ENCODE measurements at places on chromosomes 6 and 20.

DNA sequence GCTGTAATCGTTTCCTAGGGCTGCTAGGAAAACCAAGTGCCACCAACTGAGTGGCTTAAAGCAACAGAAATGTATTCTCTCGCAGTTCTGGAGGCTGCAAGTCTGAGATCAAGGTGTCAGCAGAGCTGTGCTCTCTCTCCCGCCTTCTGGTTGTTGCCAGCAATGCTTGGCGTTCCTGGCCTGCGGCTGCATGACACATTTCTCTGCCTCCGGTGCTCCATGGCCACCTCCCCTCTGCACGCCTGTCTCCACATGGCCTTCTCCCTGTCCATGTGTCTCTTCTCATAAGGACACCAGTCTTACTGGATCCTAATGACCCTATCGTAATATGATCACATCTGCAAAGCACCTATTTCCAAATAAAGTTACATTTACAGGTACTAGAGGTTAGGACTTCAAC is 91.7 kb upstream of the AKAP12 start:
- no peak for DNase-seq

GRCh38 chr20:22071841-22072240 is 366.4 kb downstream of the PAX1 start:
- DNase-seq: no peak

DNA sequence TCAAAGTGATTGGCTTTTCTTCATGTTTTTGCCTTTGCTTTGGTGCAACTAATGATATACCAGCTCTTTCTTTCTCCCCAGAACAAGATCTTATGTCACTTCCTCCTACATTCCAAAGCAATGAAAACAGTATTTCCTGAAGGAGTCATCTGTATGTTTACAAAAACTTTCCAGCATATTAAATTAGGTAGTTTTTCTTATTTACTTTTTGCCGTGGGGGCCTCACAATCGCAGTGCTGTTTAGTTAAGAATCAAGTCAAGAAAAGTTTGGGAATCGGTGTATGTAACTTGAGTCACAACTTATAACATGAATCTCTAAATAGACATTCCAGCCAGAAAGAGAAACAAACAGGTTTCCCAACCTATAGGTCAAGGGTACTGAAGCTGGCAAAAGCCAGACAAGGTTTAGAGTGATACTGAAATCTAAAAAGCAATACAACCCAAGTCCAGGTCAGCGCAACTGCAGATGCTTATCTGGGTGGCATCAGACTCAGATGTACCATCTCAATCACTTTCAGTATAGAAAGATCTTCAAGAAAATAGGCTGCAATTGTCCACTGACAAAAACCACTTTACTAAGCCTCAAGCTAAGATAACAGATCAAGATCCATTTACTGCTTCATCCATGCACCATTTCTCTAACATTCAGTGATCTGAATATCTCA is 63.6 kb downstream of the IPCEF1 start:
- DNase-seq: no peak

GRCh38 chr6:43915208-43915869 is 145.3 kb downstream of the VEGFA start:
- DNase-seq: no peak

- no peak for DNase-seq
These were observed 1.3 kb upstream of the RAMACL start for GRCh38 chr6:166587631-166588413.

- no peak for DNase-seq
These were observed 5.2 kb downstream of the NKAIN4 start for GRCh38 chr20:63248835-63249591.

DNA sequence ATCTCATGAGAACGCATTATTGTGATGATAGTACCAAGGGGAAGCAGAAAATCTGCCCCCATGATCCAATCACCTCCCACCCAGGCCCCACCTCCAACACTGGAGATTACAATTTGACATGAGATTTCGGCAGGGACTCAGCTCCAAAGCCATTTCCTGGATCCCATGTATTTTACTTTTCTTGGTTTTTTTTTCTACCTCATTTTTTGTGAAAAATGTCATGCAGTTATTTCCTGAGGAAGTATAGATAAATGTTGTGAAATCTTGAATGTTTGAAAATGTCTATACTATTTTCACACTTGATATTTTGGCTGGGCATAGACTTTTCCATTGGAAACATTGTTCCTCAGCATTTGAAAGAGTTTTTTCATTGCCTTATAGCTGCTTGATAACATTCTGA is 9.1 kb upstream of the BRPF3 start:
- DNase-seq: no peak

- no peak for DNase-seq
These were observed 757 bp downstream of the RAET1E start for GRCh38 chr6:149897015-149897697.

DNA sequence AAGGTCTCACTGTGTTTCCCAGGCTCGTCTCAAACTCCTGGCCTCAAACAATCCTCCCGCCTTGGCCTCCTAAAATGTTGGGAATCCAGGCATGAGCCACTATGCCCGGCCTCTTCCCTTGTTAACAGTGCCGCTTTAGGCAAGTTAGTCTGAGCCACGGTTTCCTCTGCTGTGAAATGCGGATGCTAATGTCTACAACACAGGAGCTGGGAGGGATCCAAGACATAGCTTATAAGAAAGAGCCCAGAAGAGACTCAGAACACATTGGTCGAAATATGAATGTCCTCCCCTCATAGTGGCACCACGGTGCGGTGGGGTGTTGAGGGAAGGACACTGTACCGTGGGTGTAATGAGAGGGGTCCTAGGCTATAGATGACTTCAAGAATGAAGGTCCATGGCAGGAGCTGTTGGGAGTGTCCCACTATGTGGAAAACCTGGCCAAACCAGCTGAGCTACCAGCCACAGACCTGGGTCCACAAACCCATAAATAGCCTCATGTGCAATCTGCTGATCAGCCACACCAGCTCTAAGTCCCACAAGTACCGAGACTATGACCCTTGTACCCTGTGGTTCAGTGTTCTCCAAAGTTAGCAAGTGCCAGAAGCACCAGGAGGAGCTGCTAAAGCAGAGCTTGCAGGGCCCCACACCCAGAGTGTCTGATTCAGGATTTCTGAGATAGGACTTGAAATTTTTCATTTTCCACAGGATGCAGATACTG is 57.8 kb upstream of the ZFAND3 start:
- DNase-seq: no peak

- no peak for DNase-seq
These were observed 5.2 kb upstream of the TRIB3 start for GRCh38 chr20:375265-375889.

- DNase-seq: no peak
These were observed 56.5 kb upstream of the FNDC1 start for GRCh38 chr6:159112714-159113113.

DNA sequence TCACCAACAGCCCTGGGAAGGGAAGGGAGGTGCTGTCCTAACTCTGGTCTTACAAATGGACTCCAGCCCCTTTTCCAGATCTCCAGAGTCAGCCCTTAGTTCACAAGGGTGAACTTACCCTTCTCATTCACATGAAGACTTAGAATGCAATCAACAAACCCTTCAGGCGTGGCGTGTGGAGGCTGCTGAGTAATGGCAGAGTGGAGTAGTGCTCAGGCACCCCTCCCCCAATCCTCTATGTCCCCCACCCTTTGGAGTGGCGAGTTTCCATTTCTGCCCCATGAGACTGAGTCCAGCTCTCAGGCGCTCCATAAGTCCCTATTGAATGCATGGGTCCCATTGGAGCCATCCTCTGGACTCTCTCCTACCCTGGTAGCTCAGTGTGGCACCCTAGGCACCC is 3.3 kb downstream of the SNAI1 start:
- no peak for DNase-seq

DNA sequence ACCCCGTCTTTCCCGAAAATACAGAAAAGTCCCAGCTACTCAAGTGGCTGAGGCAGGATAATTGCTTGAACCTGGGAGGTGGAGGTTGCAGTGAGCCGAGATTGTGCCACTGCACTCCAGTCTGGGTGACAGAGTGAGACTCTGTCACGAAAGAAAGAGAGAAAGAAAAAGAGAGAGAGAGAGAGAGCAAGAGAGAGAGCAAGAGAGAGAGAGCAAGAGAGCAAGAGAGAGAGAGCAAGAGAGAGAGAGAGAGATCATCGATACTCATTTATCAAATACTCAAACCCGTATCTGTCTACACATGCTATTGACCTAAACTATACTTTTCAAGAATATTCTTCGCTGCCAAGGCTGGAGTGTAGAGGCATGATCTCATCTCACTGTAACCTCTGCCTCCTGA is 28.2 kb upstream of the SALL4 start:
- no peak for DNase-seq

GRCh38 chr6:80170433-80170832 is 64.0 kb downstream of the BCKDHB start:
- no peak for DNase-seq

- no peak for DNase-seq
These were observed 14.3 kb downstream of the ADNP start for GRCh38 chr20:50916934-50917333.

DNA sequence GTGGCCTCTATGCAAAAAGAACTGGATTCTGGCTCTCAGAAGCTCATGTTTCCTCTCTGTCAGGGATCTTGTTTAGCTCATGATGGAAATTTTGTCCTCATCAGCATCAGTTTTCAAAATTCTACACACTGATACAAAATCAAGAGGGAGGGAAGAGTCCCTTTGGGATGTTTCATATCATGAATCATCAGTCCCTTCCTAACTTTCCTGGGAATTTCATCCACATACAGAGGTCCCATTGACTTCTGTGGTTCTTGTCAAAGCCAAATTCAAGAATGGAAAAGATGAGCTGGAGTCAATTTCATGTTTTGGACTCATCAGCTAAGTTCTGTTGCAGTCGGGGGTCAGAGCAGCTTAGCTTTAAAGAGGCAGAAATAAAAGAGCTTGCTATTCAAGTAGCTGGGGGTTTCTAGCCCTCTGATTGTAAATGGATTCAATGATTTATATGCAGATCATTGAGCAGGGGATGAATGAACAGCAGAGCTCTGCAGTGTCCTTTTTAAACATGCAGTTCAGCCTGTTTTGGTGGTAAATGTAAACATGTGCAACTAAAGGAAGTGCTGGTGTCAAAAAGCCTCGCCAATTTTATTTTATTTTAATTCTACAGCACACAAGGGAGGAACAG is 21.3 kb upstream of the TMEM14A start:
- DNase-seq: no peak

DNA sequence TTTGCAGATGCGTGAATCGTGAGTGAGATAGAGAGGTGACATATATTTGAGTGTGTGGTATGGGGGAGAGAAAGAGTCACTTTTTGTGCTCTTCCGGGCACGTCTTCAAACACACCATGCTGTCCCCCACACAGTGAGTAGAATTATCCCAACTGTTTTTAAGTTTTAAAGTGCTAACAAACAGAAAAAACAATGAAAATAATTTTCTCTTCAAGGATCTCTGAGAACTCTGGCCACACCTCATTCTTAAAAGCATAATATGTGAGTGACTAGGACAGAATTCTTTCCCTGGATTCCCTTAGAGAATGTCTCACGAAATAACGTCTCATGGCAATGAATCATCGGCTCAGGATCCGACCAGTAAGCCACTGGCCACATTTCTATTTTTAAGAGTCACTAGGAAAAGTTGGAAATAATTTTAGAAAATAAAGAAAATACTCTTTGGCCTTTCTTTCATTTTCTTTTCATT is 235.7 kb upstream of the ZNF217 start:
- DNase-seq: no peak

DNA sequence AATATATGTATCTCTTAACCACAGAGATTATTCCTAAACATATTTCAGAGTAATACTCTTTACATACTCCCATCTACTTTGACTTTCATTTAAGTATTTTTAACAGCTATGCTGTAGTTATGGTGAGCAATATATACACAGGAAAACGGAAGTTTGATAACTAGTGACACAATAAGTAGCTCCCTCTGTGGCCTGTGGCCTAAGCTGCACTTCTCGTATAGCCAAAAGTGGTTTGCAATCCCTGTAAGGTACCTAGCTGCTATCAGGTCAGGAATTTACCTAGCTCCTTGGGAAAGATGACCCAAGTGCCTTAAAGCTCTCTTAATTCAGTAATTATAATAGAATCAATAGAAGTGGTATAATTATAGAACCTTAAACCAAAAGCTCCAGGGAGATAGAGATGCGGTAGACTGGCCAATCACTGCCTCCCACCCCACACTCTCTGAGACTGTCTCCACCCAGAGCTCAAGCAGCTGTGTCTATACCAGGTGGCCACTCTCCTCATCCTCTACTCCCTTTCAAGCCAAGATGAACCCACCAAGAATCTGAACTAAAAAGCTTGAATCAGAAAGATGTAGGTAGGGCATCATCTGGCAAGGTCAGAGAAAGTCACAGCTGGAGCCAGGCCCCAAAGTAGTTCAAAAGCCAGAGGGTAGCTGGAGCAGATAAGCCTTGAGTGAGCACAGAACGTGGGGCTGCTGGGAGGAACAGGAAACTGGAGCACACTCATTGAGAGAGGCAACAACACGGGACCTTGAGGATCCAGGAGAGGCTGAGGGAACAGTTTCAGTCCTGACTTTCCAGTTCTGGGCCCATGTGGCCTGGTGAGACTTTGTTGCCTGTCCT is 84.9 kb upstream of the ASF1A start:
- no peak for DNase-seq

GRCh38 chr6:144955392-144955791 is 670.3 kb downstream of the UTRN start:
- no peak for DNase-seq

- DNase-seq: no peak
These were observed 11.8 kb downstream of the CPNE5 start for GRCh38 chr6:36827261-36828079.

GRCh38 chr6:150787429-150787828 is 78.1 kb upstream of the MTHFD1L start:
- no peak for DNase-seq

- no peak for DNase-seq
These were observed 280.5 kb downstream of the ADGRB3 start for GRCh38 chr6:68915586-68915985.

DNA sequence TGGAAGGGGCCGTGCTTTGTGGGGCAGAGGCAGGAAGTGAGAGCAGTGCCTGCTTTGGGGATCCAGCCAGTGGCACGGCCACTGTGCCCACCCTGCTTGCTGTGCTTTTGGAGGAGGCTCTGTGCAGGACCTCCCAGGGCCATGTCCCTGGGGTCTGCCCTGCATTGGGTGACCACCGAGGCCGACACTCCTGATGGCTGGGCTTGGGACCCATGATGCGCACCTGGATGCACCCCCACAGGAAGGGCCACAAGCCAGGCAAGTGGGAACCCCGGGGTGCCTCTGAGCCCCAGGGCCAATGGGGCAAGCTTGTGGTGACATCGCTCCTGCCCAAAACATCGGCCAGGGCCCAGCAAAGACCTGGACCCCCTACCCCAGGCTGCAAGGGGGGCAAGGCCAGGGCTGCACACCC is 738.6 kb upstream of the GJE1 start:
- DNase-seq: no peak

- no peak for DNase-seq
These were observed 132.1 kb downstream of the HUS1B start for GRCh38 chr6:524803-525202.

GRCh38 chr20:14331646-14332045 is 5.8 kb downstream of the FLRT3 start:
- DNase-seq: no peak

All from NCI-H524 (cell line).